ENCODE measurements at places on chromosomes 6 and 20.

DNA sequence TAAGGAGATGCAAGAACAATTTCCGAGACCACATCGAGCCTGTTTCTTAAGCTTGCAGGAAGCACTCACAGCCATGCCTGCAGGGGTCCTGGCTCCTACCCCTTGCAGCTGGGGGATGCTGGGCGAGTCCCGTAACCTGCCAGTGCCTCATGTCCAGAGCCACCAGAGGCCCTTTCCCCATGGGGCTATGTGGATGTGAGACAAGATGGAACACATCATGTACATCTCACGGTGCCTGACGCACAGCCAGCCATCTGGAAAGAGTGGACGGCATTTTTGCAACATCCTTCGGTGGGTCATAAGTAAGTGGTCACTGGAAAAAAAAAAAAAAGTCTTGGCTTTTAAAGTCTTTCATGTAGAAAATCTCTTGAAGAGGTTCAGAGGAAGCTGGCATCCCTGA, 72.8 kb downstream of the CDH4 start:
- no peak for DNase-seq

DNA sequence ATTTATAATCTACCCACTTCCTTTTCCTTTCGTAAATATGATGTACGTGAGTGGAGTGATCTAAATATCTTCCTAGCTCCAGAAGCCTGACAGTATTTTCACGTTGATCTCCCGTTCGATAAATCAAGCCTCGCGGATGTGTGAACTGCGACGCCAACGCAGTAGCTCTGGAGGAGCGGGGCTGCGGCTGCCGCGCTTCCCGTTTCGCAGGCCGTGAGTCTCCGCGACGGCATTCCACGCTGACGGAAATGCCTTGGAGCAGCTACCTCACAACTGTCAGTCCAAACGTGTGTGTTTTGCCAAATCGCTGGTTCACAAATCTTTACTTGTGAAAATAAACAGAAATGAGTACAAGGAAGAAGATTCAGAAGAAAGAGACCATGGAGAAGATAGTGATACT, 41.2 kb downstream of the BTBD3 start:
- no peak for DNase-seq

DNA sequence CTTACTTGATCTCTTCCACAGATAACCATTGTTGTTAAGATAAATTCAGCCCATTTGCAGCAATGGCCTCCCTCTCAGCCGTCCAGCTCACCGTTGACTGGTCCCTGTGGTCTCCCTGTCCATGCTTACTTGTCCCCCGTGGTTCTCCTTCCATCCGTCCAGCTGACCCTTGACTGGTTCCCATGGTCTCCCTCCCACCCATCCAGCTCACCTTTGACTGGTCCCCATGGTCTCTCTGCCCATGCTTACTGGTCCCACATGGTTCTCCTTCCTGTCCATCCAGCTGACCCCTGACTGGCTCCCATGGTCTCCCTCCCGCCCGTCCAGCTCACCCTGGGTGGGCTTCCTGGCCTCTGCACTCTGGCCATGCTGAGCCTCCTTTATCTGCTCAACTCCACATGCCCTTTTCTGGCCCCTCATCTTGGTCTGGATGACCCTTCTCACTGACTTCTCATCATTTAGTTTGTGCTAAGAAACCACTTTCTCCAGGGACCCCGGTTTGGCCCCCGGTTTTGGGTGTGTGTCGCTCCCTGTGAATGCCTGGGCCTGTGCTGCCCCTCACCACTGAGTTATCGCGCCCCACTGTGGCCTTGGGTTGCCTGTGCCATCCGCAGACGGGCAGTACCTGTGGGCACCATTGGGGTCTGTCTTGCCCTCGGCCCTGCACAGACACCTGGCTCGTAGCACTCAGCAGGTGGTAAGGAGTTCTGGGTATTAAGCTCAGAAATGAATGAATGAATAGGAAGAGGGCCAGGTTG, 146.4 kb downstream of the ERMARD start:
- no peak for DNase-seq

DNA sequence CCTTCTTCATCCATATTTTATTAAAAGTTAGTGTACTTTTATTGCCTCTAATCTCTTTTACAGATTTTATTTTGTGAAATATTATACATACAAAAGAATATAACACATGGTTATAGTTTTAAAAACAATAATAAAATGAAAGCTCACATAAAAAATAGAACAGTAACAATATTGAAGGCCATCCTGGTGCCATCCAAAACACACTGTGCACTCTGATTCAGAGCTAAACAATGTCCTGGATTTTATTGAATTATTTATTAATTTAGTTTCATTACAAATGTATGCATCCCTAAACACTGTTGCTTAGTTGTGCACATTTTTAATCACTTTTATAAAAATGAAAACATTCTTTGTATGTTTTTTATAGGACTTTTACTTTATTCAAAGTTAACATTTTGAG, 32.9 kb downstream of the RNF217 start:
- no peak for DNase-seq

DNA sequence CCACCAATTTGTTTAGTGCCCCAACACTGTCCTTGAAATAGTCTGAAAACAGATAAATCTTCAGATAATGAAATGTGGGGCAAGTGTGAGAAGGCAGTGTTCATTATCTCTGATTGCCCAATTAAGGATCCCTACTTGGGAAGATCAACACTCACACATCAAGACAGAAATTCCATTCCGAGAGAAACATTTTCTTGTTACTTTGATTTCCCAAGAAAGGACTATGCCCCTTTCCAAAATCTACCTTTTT, 16.2 kb downstream of the HMGN4 start:
- no peak for DNase-seq

GRCh38 chr20:4252005-4252404, 236.6 kb upstream of the RNF24 start:
- DNase-seq: no peak

DNA sequence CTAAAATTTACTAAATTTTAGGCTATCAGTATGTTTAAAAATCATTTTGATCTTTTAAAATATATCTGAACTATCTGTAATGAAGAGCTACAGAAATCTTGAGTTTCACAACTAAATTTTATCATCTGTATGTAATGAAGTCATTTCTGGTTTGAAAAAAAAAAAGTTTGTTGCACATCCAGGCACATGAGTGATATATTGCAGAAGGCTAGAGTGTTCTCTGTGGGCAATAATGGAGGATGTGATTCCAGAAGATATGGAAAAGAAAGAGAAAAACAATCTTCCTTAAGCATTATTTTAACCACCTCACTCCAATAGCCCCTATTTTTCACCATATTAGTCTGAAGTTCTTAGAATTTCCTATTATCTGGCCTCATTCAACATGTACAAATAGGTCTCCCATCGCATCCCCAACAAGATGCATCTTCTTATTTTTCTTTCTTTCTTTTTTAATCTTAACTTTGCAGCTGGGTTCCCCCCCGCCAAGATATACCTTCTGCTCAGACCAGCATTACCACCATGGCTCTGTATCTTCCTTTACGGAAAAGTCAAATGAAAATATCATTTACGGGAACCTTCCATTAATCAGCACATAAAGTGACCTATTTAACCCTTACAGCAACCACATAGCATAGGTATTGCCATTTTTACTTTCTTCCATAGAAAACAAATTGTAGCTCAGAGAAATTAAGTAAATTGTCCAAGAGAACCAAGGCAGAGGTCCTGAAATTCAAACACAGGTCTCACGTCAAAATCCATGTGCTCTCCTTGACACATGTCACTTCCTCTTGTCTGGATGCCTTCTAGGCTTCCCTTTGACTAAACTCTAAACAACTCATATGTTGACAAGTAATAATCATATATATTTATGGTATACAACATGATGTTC, 116.9 kb downstream of the KIF13A start:
- DNase-seq: no peak

- no peak for DNase-seq
Observed at GRCh38 chr6:137219664-137220252, 573 bp upstream of the IFNGR1 start.

GRCh38 chr20:1509237-1509636, 18.0 kb upstream of the SIRPB2 start:
- DNase-seq: no peak

DNA sequence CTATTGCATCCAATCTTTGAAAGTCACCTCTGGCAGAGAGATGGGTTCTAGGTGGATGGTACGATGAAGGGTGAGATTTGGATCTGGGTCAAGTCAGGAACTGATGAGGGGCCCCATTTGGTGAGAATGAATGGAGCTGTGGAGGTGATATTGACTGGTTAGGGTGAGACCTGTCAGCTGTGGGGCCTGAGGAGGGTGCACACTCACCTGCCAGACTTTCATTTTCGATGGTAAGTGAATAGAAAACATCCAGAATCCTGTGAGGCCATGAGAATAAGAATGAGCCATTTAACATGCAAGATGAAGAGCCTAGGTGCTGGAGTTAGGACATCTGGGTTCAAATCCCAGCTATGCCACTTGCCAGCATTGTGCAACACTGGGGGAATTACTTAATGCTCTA, 6.8 kb downstream of the SUN5 start:
- no peak for DNase-seq

DNA sequence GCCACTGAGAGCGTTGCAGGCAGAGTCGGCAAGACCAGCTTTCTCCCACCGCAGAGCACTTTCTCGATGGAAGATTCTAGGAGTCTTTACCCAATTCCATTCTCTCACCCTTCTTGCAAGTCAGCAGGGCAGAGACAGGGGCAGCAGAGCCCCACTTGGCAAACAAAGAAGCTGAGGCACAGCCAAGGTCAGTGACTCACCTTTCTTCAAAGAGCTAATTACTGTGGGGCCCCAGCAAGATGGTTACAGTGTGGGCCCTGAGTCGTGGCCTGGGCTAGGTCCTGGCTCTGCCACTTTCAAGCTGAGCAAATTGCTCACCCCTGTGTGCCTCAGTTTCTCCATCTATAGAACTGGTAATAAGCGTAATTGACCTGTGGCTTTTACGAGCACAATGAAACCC, 277.0 kb downstream of the PREX1 start:
- no peak for DNase-seq

GRCh38 chr6:68635706-68636513, 828 bp downstream of the ADGRB3 start:
- DNase-seq: no peak

DNA sequence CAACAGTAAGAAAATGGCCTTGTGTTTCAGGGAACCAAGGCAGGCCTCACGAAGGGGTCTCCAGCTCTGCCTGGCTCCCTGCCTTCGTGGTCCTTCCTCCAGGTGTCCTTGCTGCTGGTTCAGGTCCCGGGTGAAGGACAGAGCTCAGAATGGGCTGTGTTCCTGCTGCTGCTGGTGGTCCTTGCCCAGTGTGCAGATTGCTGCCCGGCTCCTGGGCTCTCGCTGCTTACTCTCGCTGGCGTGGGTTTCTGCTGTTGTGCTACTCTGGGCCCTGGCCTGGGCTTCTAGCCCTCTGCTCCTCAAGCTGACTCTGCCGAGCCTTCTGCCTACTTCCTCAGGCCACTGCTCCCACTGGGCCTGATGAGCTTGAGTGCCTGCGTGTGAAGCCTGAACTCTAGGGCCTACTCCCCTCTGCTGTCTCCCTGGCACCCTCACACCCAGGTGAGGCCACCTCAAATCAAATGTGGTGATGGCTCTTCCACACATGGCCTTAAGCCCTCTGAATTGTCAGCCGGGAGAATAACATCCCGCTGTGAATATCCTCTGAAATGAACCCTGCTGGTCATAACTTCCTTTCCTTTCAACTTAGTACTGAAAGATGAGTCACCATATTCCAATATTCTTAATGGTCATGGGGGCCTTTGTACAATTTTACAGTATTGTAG, 171.6 kb downstream of the FOXC1 start:
- DNase-seq: no peak

- no peak for DNase-seq
Observed at GRCh38 chr6:33923857-33924514, 120.2 kb upstream of the MLN start.

DNA sequence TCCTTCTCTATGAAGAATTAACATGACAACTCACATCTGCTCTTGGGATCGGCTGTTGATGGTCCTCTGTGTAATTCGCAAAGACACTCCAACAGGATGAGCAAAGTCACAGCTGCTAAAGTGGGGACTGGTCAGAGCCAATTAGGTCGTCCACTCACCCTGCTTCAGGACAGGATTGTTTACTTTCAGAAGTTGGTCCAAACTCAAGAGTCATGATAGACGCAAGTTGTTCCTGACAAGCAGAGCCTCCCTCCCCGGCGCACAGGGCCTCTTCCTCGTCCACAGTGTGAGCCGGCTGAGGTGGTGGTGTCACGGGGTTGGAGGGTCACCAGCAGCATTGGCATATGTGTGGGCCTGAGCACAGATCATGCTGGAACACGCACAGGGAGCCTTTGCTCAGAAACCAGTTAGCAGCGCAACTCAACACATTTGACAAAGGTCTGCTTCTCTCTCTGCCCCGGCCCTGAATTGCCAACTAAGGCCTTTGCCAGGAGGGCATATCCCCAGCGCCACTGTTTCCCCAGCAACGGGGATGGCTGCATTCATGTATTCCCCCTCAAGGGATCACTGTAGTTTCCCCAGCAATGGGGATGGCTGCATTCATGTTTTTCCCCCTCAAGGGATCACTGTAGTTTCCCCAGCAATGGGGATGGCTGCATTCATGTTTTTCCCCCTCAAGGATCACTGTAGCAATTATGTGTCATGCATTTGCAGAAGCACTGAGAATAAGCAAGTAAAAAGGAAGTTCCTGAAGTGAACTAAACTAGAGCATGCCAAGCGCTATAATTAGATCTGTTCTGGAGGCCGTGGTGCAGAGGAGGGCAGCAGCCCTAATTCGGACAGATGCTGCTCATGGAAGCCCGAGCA, 111.7 kb downstream of the THBS2 start:
- no peak for DNase-seq

- no peak for DNase-seq
Observed at GRCh38 chr20:21615617-21616080, 89.8 kb upstream of the PAX1 start.

DNA sequence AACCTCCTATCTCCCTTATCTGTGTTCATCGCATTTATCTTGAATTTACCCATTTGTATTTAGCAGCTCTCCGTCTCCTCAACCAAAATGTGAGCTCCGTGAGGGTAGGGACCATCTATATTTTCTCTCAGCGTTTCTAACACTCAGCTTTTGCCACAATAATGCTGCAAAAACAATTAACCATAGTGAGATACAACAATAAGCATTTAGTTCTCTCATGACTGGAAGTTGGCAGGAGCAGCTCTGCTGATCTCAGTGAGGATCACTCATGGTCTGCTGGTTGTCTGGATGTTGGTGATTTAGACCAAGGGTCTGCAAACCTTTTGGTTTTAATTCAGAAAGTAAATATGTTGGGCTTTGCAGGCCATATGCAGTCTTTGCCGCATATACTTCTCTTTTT, 394.8 kb upstream of the RNF217 start:
- no peak for DNase-seq

DNA sequence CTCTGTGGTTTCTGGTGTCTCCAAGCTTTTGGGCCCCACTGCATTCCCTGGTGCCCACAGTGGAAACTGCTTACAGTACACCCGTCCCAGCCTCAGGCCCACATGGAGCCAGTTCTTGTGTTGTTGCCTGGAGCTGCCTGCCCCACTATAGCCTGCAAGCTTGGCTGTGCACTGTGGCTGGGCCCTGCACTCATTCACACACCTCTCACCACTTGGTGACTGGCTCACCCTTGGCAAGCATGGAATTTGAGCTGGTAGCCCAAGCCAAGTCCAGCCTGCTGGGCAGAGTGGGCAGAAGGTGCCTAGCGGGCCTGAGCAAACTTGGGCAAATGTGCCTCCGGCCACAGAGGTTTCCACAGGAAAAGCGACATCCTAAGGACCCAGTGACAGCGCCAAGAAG, 472.3 kb downstream of the MMUT start:
- no peak for DNase-seq

GRCh38 chr6:85679445-85680123, 36.9 kb upstream of the SYNCRIP start:
- no peak for DNase-seq

Measured in stimulated activated CD8-positive, alpha-beta memory T cell treated with anti-CD3 and anti-CD28 coated beads, Interleukin-15, amount 100 ng/mL, for 4 hours (primary cell).